ENCODE measurements at places on chromosomes 3 and 15. TPM values are rescaled to one million over a fixed set of nuclear protein-coding genes. Genes with fewer than 3 reads are reported as not detected.

The ATP2B2 gene
- not detected for total RNA-seq

The B3GNT5 gene
- total RNA-seq, result 3.7 TPM

The SAXO2 gene
- 0.30 TPM for total RNA-seq

The ARRDC4 gene
- total RNA-seq, result 54.2 TPM

The CTXND1 gene
- total RNA-seq, result not detected

The SKOR1 gene
- total RNA-seq, result 0.17 TPM

The ADAMTSL3 gene
- 1.6 TPM for total RNA-seq

The TPRG1 gene
- total RNA-seq, result 0.52 TPM

The CASR gene
- total RNA-seq, result not detected

The CPA3 gene
- total RNA-seq, result not detected

The HYAL1 gene
- 2.5 TPM for total RNA-seq

The ADAMTS17 gene
- total RNA-seq, result 4.8 TPM

The ABI3BP gene
- 148 TPM for total RNA-seq

The CLRN1 gene
- total RNA-seq, result not detected

The CDCP1 gene
- 87.6 TPM for total RNA-seq

The CADPS gene
- total RNA-seq, result 0.17 TPM

The ELL3 gene
- total RNA-seq, result 3.1 TPM

The SMCO1 gene
- not detected for total RNA-seq

The TRPM1 gene
- not detected for total RNA-seq

The IL16 gene
- total RNA-seq, result 0.20 TPM

The C3orf85 gene
- total RNA-seq, result not detected

The NISCH gene
- 87.9 TPM for total RNA-seq

The ZMYND10 gene
- total RNA-seq, result 0.91 TPM

The GPR149 gene
- total RNA-seq, result not detected

The U2SURP gene
- total RNA-seq, result 37.7 TPM

The TNFAIP8L3 gene
- 6.9 TPM for total RNA-seq

Data from smooth muscle cell of the pulmonary artery (primary cell).